GM12878 (cell line): ENCODE measurements at places on chromosomes 6 and 20. TPM values are rescaled to one million over a fixed set of nuclear protein-coding genes. Genes with fewer than 3 reads are reported as not detected.

GRCh38 chr20:56628015-56628872 is 862 bp upstream of the TFAP2C start:
- DNase-seq: no peak

The F13A1 gene
- polyA plus RNA-seq: 0.64 and 1.1 TPM in 2 replicates

- DNase-seq: no peak
These were observed 23.7 kb downstream of the MLIP start for GRCh38 chr6:54134935-54135334.

DNA sequence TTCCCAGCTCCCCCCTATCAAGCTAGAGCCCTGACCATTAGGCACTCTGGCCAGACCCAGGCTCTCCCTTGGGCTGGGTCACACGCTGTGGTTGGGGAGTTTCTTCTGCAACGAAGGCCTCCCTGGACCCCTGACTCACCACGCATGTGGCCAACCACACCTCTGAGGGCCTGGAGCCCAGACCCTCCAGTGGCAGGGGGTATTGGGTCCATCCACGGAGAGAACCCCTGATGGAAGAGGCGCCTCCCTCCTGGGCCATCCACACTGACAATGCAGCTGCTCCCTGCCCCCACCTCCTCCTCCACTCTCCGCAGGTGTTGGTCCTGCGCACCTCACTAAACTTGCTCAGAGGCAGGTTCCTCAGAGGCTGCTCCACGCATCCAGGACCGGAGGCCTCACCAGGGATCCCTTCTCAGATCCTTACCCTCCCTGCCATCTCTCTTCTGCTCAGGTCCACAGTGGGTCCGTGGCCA is 125.4 kb downstream of the RNASET2 start:
- no peak for DNase-seq

DNA sequence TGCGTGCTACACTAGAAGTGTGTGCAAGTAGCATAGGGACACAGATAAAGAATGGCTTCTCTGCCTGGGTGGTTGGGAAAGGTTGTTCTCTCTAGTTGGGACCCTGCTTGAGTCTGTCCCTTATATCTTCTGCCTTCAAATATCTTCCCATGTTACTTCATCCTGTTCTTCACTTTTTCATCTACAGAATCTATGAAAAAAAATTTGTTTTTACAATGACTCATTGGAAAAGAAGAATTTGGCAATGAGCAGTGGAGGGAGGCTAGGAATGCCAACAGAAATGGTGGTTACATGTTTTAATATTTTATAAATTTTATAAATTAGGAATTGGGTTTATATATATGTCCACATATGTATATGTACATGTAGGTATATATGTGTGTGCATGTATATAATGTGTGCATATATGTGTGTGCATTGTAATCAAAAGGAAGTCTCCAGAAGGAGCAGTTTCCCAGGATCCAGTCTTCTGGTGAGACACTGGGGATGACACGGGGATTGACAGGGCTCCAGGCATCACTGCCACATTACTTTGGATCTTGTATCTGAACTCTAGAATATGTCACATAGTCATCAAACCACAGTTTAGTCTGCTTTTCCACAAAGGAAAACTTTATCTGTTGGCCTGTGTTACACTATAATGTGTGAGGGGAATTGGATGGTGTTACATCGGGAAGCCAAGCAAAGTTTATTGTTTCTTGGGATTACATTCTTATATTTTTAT is 75.3 kb upstream of the RIPOR2 start:
- no peak for DNase-seq

The KCNS1 gene
- not detected in 2 replicates for polyA plus RNA-seq

DNA sequence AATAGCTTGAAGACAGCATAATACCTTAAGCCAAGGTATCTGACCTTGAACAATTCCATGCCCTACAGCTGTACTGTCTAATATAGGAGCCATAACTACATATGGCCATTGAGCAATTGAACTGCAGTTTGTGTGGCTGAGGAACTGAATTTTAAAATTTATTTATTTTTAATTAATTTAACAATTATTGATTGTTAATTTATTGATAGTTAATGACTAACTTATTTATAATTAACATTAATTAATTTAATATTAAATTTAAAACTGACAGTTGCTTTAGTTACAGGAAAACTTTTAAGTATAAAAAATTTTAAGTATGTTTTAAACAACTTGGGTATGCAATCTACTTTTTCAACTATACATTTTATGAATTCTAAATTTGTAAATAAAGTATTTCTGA is 12.3 kb upstream of the MYB start:
- DNase-seq: no peak
